CD4-positive, alpha-beta T cell treated with Interleukin-6 at 100 ng/mL for 8 hours (primary cell): ENCODE measurements at places on chromosomes 12 and 14.

DNA sequence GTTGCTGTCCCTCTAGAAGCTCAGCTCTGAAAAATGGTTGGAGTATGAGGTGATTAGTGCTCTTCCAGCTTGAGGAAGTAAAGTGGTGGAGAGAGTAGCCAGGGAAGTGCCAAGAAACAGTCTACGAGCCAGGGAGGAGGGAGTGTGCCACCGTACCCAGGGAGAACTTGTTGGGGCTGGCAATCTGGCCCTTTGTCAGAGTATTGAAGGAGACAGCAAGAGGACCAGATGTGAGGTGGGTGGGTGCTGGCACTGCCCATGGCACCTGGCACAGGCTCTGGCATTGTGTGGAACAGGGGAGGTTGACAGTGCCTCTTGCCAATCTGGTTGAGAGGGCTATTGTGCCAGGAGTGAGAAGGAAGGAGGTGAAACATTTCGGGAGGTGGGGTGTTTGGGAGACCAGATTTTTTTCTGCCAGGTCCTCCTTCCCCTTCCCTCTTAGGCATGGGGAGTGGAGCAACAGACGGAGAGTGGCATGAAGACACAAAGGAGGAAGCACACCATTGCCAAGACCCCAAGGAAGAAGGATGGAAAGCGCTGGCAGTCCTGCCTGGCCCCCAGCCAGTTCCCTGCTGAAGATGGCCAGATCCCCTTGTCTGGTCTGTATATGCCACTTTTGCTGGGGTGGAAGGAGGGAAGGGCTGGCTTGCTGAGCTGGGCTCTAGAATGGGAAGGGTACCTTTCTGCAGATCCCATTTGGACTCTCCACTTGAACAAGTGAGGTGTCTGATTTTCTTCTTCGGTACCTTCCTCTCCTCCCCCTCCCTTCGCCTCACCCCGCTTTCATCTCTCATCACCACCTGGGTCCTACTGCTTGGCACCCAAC lies 37.5 kb downstream of the ZFHX2 start:
- DNase-seq, result no peak

DNA sequence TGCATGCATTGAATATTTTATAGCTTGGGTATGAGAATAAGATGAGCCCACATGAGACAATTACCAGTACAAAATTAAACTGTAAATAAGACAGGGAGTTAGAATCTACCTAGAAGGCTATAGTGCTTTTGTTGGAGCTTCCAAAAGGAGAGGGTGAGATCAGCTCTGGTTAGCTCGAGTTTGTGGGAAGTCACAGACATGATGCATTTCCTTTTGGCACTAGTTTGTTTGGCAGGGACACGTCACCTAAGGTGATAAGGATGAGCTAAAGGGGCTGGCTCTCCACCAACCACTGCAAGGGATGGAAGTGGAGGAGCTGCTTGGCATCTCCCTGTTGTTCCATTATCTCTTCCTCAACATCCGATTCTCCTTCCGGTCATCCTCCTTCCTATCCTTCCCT lies 48.5 kb upstream of the CPM start:
- no peak for DNase-seq

- peak; percentile 80 for DNase-seq
Measured at GRCh38 chr12:120012067-120012621, 23.1 kb downstream of the BICDL1 start.

GRCh38 chr12:75690296-75690955 lies 179.0 kb upstream of the KRR1 start:
- no peak for DNase-seq

GRCh38 chr12:104315326-104316224 lies 12.0 kb downstream of the EID3 start:
- DNase-seq, result no peak
